ENCODE measurements at places on chromosomes 12 and 14.

DNA sequence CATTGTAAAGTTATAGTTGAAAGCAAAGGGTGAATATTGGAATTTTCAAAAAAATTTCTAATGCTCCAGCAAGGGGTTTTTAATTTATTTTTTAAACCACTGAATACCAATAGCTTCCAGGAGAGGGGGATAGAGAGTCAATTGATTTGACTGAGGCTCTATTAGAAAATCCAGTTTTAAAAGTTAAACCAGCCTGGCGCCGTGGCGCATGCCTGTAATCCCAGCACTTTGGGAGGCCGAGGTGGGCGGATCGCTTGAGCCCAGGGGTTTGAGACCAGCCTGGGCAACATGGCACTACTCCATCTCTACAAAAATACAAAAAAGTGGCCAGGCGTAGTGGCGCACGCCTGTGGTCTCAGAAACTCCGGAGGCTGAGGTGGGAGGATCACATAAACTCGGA, 150.1 kb downstream of the SLC38A4 start:
- DNase-seq = no peak

DNA sequence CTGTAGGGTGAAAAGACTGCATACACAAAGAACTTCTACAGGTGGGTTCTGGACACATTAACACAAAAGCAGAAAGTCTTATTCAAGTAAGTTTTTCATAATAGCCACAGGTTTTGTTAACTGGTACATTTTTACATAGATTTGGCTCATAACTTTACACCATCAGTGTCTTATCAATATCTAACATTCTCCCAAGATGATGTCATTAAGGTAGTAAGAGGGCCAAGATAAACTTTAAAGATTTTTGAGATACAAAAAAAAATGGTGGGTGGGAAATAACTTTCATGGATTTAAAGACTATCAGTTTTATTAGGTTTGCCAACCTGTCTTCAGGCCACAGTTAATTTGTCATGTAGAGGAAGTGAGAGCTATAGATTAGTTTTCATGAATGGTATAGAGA, 1.7 kb downstream of the SUPT16H start:
- DNase-seq = no peak

DNA sequence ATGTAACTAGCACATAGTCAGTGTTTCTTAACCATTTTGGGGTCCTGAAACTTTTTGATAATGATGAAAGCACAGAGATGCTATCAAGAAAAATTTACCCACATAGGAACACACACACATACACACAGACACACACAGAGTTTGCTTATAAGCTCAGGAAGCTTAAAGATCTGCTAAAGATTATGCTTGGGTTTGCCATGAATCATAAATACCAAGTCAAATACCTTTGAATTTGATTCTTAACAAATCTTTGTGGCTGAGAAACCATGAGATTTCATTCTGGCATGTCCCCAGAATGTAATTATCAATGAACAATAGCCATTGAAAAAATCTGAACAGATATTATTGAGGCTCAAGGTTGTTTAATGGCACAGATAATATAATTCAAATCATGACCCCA, 89.2 kb downstream of the NTS start:
- DNase-seq = no peak

GRCh38 chr12:84161296-84161695, 751.3 kb downstream of the SLC6A15 start:
- no peak for DNase-seq

DNA sequence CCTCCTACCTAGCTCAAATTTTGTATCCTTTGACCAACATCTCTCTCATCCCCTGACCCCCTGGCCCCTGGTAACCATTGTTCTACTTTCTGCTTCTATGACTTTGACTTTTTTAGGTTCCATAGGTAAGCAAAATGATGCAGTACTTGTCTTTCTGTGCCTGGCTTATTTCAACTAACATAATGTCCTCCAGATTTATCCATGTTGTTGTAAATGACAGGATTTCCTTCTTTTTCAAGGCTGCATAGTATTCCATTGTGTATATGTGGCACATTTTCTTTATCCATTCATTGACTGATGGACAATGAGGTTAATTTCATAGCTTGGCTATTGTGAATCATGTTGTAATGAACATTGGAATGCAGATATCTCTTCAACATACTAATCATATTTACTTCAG, 170.1 kb downstream of the DPY19L2 start:
- DNase-seq = no peak

GRCh38 chr12:78167510-78167909, 336.8 kb downstream of the NAV3 start:
- no peak for DNase-seq

DNA sequence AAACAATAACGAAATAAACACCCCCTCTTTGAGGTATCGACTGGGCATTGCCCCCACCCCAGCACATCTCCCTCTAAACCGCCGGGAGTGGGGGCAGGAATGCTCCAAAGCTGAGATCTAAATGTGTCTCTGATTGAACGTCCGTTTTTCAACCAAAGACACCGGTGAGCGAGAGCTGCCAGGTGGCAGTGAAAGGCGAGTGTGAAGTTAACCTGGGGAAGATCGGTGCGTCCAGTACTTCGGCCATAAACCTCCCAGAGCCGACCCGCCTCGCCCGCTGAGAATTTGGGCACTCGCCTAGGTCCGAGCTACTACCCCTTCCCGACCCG, 625 bp downstream of the ANGEL1 start:
- no peak for DNase-seq

- peak; percentile 80 for DNase-seq
These were observed 140.5 kb downstream of the FOXN3 start for GRCh38 chr14:89276424-89276975.

DNA sequence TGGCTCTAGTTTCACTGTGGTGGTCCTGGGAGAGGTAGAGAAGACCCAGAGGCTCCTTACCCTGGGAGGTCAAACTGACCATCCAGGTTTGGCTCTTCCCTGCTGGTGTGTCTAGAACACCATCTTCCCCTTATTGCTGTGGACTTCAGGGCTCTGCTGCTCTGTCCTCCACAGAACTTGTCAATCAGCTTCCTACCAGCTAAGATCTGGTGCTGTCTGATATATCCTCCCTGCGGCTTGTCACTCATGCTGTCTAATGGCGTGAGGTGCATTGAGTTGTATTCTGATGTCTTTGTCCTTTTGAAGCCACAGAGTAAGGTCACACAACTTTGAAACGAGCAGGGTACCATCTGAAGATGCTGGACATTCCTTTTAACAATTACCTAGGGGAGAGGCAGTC, 7.2 kb upstream of the C1RL start:
- DNase-seq = no peak

Measured in activated T-cell treated with anti-CD3 and anti-CD28 coated beads for 48 hours (primary cell).